Activated CD8-positive, alpha-beta memory T cell treated with anti-CD3 and anti-CD28 coated beads, Interleukin-2, amount 10 ng/mL, durations not matched to agents 7 days and 5 days (primary cell): ENCODE measurements at places on chromosomes 2 and 18. TPM values are rescaled to one million over a fixed set of nuclear protein-coding genes. Genes with fewer than 3 reads are reported as not detected.

Gene EPB41L5
- total RNA-seq: 2.2 TPM

GRCh38 chr2:121090088-121090715 lies 194.8 kb downstream of the TFCP2L1 start:
- no peak for DNase-seq

Gene DOCK10
- total RNA-seq: 271 TPM

GRCh38 chr2:213251618-213252017 lies 32.6 kb upstream of the SPAG16 start:
- DNase-seq: no peak

DNA sequence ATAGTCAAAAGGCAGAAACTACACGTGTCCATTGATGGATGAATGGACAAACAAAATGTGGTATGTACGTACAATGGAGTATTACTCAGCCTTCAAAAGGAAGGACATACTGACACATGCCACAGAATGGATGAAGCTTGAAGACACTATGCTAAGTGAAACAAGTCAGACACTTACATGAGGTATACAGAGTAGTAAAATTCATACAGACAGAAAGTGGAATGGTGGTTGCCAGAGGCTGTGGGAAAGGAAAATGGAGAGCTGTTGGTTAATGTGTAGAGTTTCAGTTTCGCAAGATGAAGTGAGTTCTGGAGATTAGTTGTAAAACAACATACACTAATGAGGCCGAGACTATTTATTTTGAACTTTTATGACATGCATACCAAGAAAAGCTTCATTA lies 67.4 kb upstream of the EPB41L3 start:
- DNase-seq: no peak

- DNase-seq: no peak
Observed at GRCh38 chr2:134232461-134232860, 21.4 kb upstream of the MGAT5 start.
